Hematopoietic multipotent progenitor cell treated with erythropoietin and hydrocortisone succinate and interleukin-3 and kit ligand, for 17 days (in vitro differentiated cells): ENCODE measurements at places on chromosomes 2 and 18.

- DNase-seq = no peak
These were observed 55.2 kb downstream of the CCDC88A start for GRCh38 chr2:55364189-55365055.

- no peak for DNase-seq
These were observed 155.3 kb downstream of the SEPTIN10 start for GRCh38 chr2:109458512-109458911.

- no peak for DNase-seq
These were observed 56.3 kb downstream of the SLC16A14 start for GRCh38 chr2:230012267-230012884.

GRCh38 chr2:10932345-10933151 is 20.8 kb downstream of the KCNF1 start:
- no peak for DNase-seq

- peak; percentile 57 for DNase-seq
These were observed 1.2 kb upstream of the UGT1A5 start for GRCh38 chr2:233711312-233712008.

DNA sequence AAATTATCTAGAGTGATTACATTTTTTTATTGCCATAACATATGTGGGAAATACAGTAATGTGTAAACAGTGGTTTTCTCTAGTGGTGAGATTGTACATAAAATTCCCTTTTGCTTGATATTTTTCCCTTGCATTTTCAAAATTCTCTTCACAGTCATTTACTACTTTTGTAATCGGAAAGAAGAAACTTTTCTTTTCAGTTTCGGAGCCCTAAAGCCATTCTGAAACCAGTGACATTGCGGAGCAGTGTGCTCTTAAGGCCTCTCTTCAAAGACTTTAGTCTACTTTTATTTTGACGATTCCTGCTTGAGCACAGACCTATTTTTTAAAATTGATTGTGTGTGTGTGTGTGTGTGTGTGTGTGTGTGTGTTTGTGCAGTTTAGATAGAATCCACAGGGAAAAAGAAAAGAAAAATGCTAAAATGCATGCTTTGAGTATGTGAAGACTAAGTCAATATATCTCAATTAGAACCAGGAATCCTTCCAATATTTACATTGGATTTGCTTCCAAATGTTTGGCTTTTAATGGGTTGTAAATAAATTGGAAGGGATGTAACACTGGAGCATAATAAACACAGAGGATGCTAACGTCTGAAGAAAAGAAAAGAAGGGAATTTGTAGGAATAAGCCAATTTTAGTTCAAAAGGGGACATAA is 357.4 kb downstream of the RND3 start:
- DNase-seq = no peak

DNA sequence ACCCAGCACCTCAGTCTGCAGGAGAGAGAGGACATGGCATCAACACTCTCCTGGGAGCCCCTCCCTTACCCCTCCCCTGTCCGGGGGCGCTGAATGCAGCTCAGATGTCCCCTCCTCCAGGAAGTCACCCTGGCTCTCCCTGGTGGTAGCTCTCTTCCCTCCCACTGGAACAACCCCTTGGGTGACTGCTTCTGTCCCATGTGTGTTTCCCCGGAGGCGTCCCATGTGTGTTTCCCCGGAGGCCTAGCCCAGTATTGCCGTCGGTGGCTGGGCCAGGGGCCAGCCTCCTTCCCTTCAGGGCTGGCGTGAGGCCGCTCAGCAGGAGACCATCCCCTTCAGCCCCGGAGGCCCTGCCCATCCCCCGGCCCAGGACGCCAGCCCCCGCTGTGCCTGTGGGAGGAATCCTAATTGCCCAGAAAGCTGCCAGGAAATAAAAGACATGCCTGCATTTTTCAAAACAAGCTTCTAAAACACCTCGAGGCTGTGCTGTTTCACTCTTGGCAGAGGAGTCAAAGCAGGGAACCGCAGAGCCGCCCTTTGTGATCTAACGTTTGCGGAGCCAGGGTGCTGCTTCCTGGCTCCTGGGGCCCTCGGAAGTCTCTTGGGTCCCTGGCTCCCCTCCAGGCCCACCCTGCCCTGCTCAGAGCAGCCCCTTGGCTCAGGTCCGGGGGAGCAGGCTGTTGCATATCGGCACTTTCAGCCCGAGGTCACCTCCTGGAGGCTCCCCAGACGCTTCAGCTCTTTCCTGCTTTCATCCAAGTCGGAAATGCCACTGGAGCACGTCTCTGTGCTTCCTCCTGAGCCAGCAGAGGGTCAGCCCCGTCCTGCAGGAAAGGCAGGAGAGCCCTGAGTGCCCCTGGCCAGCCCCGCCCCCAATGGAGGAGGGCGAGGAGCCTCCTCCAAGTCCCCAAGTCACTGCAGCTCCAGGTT is 11.4 kb downstream of the SNED1 start:
- DNase-seq = no peak

GRCh38 chr2:157107460-157107859 is 150.0 kb upstream of the GALNT5 start:
- DNase-seq = no peak

DNA sequence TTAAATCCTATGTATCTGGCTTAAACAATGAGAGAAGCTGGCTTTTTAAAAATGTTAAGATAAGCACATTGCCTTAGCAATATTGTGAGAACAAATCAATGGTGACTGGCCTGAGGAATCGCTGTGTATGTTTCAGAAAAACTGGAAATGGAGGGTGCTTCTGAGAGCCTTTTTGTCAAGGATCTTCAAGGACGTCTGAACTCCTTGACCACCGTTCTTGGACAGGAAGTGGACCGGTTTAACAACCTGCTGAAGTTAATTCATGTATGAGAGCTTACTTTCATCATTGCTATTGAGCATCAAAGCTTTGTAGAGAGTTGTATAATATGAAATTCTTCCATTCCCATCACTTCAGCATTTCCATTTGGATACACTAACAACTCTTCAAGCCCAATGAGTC is 72.6 kb downstream of the TRABD2A start:
- DNase-seq = no peak

GRCh38 chr18:74895686-74896085 is 298.0 kb downstream of the ZNF407 start:
- DNase-seq = no peak

DNA sequence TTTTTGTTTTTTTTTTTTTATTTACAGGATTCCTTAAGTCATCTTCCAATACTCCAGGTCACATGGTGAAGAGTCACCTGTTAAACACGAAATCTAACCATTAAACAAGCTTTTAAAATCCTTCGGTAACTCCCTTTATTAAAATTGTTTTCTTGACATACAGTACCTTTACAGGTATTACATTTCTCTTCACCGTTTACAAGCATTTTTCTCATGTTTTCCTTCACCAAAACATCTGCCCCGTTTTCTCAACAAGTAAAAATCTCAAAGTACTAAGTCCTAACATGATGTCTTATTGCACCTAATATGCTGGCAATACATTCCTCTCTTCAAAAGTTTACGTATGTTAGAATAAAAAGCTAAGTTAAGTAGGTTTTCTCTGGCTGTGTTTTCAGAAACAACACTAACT is 1.1 kb downstream of the PUM2 start:
- peak; percentile 57 for DNase-seq

DNA sequence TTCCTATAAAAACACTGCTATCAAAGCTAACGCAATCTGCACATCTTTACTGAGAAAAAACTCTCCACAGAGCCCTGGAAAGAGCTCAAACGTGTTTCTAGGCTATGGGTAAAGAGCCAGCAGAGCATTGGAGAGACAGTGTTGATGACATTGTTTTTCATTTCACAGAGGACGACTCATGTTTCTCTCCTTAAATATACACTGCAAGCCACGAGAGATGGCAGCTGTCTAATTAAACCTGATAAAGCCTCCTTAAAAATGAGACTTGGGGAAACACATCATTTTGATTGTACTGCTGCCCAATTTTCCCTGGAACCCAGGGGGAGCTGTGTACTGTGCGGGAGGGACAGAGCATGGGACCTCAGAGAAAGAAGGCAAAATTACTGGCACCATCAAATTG is 294.3 kb upstream of the SETBP1 start:
- DNase-seq = no peak

- no peak for DNase-seq
These were observed 142.1 kb downstream of the MYT1L start for GRCh38 chr2:2188941-2189340.

DNA sequence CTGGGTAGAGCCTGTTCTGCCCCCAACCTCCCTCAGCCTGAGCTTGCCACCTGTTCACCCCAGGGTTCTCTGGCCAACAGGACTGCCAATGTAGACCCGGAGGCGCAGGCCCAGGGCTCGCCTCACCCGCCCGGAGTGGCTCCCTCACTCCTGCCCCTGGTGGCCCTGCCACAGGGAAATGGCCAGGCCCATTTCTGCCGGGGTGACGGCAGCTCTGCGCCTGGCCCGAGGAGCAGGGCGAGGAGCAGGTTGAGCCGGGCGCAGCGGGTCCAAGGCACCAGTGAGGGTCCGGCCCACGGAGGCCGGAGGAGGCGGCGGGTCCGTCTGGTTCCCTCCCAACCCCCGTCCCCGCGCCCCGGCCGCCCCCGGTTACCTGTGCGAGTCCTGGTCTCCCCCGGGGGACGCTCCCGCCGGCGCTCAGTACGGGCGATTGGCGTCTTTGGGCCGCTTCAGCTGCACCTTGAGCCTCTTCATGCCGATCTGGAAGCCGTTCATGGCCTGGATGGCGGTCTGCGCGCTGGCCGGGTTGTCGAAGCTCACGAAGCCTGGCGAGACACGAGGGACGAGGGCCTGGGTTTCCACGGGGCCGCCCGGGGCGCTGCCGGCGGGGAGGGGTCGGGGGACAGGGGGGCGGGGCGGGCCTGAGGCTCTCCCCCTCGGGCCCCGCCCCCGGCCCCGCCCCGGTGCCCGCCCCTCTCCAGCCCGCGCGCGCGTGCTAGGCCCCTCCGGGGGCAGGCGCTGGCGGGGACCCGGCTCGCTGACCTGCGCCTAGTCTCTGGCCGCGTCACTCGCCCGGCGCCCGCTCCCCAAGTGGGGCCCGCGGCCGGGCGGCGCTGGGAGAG is 312.0 kb downstream of the CELF4 start:
- DNase-seq = no peak

DNA sequence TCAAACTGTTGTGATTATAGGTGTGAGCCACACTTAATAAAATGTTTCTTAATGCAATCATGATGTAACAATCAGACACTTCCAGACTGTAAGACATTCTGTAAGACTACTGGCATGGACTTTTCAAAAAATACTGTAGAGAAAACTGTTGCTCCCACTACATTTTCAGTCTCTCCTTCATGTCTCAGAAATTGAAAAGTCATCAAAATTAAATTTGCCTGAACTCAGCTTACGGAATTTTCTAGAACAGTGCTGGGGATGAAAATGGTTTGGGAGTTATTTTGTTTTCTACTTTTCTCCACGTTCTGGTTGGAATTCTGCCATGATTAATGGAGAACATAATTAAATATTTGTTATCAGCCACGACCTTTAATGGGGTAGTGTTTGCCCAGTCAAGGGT is 26.8 kb upstream of the TACR1 start:
- no peak for DNase-seq

- DNase-seq = no peak
These were observed 173.8 kb upstream of the SIX3 start for GRCh38 chr2:44767691-44768090.

DNA sequence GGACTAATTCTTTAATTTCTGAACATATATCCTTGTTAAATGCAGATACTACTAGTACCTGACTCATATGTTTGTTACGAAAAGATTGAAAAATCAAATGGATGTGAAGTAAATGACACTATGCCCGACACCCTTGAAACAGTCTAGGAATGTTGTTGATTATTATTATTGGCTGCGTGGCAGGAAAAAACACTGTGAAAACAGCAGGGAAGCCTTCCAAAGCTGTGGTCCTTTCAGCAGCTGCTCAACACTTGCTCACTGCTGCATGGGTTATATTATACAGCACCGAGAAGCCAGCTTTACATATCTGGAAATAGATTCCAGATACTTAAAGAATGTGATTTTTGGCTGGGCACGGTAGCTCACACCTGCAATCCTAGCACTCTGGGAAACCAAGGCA is 26.5 kb downstream of the CRYGD start:
- DNase-seq = no peak

DNA sequence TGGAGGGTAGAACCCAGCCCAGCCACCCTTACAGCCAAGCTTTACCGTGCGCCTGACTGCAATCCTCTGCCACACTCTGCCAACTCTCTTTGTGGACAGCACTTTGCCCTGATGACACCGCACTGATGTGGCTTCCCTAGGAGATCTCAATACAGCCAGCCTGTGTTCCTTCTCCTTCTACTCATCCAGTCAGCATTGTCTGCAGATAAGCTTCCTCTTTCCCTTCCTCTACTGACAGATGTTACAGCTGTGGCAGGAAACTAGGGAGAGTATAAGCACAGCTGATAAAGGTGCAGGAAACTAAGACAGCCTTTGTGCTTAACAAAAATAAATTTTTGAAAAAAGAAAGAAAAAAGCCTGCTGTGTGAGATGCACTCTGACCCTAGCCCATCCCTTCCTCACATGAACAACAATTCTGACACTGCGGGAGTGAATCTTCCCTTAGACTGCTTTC is 25.0 kb downstream of the CEP68 start:
- no peak for DNase-seq

DNA sequence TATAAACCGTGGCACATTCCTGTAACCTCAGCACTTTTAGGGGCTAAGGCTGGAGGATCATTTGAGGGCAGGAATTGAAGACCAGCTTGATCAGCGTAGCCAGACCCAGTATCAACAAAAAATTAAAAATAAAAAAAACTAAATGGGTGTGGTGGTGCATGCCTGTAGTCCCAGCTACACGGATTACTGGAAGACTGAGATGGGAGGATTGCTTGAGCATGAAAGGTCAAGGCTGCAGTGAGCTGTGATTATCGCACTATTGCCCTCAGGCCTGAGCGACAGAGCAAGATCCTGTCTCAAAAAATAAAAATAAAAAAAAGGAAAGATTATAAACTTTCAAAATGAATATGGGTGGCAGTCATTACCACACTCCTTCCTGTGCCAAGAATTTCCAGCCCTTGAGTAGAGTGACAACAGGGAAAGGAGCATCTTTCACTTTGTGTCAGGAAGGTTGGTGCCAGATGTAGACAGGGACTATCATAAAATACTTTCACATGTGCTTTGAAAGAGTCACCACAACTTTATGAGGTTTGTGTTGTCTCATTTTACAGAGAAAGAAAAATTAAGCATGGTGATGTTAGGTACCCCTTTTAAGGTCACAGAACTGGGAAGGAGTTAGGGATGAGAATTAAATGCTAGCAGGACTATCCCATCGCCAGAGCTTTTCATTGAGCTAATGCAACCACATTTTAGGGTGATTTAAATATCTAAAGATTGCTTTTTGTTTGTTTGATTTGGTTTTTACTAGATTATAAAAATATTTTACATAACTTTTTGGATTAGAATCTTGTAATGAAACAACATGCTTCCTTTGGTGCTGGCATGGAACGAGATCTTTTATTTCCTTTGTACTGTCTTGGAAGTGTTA is 1617.4 kb upstream of the ACVR2A start:
- no peak for DNase-seq

DNA sequence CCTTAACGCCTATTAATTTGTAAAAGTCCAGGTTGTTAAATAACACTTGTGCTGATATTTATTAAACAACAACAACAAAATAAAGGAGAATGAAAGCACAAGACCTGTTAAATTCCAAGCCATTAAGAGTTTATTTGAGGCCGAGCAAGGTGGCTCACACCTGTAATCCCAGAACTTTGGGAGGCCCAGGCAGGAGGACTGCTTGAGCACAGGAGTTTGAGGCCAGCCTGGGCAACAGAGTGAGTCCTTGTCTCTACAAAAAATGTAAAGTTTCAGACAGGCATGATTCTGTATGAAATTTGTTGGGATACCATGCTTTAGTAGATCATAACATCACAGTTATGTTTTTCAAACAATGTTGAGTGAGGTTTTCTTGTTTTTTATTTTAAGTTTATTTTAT is 17.1 kb downstream of the PELI1 start:
- no peak for DNase-seq

GRCh38 chr2:113213061-113213930 is 39.5 kb downstream of the PSD4 start:
- DNase-seq = no peak

GRCh38 chr2:113175042-113175628 is 1.4 kb downstream of the PSD4 start:
- peak; percentile 12 for DNase-seq
